ENCODE measurements at places on chromosomes 2 and 18.

DNA sequence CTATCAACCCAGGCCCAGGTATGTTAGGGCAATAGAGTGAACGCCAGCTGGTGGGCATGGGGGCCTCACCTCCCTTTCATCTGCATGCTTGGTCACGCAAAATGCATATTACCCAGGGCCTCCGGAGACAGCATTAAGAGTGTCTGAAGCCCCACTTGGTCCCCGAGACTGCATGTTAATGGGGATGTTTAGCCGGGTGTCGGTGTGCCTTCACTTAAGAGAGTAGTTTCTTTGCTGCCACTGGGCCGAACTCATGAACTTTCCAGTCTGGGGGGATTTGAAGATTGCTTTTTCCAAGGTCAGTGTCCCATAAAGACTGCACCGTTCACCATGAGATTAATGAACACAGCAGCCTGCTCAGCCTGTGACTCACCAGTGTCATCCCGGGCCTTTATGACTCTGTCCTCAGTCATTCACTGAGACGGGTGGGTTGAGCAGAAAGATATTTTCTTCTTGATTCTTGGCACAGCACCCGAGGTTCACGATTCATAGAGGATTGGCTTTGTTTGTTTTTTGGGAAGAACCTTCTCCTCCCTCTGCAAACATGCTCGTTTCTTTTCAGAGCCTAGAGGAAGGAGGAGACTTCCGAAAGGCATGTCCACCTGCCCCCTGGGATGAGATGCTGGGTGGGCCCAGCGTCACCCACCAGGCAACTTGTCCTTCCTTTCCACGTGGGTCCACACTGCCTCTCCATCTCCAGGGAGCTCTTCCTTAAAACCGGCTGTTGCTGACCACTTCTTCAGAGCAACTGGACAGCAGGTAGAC is 199.1 kb downstream of the GLI2 start:
- no peak for DNase-seq

- no peak for DNase-seq
These were observed 379.3 kb upstream of the PKDCC start for GRCh38 chr2:41668529-41668928.

- no peak for DNase-seq
These were observed 58.8 kb downstream of the ST6GAL2 start for GRCh38 chr2:106827158-106827557.

DNA sequence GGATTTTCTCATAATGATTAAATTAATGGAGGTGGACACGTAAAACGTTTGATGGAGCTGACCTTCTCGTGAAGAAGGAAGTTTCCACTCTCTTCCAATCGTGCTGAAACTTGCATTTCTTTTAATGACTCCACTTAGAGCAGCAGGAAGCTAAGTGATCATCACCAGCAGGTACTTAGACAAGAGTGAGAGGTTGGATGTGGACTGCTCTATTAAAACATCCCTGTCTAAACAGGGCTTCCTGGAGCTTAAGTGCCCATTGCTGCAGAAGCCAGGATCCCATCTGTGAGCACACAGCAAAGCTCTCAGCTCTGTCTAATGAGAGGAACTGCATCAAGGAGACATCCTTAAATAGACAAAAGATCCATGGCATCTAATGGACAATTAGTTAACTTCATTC is 1539.5 kb upstream of the CELF4 start:
- DNase-seq = no peak

DNA sequence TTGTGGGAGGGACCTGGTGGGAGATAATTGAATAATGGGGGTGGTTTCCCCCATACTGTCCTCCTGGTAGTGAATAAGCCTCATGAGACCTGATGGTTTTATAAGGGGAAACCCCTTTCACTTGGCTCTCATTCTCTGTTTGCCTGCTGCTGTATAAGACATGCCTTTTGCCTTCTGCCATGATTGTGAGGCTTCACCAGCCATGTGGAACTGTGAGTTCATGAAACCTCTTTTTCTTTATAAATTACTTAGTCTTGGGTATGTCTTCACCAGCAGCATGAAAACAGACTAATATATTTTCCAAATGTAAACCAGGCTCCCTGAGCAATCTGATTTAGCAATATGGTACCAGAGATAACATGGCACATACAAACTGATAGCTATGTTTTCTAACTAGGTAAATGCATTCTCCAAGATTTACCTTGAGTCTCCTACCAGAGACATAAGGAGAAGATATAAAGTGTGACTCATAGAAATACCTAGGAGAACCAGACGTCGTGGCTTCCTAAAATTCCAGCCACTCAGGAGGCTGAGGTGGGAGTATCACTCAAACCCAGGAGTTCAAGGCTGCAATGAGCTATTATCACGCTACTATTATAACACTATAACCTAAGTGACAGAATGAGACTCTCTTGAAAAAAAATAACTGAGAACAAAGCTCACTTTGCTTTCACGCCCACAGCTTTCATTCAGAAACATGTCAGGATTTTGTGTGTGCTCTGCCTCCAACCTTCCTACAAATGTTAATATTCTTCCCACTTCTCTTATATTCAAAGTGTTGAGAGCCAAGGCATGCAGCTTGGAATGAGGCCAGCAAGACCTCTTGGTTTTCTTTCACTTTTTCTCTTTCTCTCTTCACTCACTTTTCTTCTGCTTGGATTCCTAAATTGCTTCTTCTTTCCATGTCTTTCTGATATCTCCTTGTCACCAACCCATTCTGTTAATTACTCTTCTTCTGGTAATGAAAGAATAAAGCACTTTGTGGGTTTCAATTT is 263.9 kb upstream of the UBE2E3 start:
- DNase-seq = no peak

DNA sequence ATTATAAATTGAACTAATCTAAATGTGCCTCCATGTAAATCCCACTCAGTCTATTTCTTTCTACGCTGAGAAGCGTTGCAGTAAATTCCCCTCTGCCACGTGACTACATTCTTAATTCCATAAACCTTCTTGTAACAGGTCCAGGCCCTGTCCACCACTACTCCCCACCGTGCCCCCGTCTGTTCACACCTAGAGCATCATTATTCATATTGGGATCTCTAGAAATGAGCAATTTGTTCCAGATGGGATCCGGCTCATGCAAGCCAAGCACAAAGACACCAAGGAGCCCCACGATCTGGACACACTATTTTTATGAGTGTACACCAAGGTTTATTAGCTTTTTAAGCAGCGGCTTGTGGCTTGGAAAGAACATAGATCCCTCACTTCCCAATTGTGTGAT is 38.2 kb downstream of the BOLA3 start:
- DNase-seq = no peak

DNA sequence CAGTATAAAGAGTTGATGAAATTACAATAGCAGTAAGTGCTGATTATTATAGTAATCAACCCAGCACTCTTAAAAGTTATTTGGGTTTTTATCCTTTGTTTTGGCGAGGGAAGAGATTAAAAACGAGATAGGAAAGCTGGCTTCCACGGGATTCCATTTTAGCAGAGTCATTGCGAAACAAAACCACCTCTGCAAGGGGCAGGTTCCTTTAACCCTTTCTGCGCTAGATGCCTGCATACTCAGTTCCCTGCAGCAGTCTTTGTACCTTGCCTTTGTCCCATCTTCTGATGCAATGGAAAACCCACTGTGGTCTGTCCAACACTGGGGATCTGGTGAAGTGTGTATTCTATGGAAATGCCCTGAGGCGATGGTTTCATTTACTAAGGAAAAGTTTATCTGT is 2.7 kb downstream of the YPEL5 start:
- DNase-seq = no peak

GRCh38 chr18:3867864-3868311 is 417.9 kb downstream of the TGIF1 start:
- no peak for DNase-seq

GRCh38 chr2:173972165-173972564 is 7.0 kb upstream of the SP3 start:
- no peak for DNase-seq

Measured in activated CD4-positive, alpha-beta memory T cell treated with anti-CD3 and anti-CD28 coated beads, Interleukin-2, amount 10 ng/mL, durations not matched to agents 7 days and 5 days (primary cell).